K562 (cell line): ENCODE measurements at places on chromosomes 12 and 14. TPM values are rescaled to one million over a fixed set of nuclear protein-coding genes. Genes with fewer than 3 reads are reported as not detected.
A peak's percentile ranks its signal among the peaks of the same experiment; 100 is the strongest.

- no peak overlapping the region for H3K4me3 ChIP-seq
- no peaks in the 10 kb centered on the region for H3K36me3 ChIP-seq
- peaks cover 4% of the 10 kb centered on the region for H3K4me1 ChIP-seq
- H3K27me3 ChIP-seq = no peaks in the 10 kb centered on the region
- H3K27ac ChIP-seq = no peak overlapping the region
Measured at GRCh38 chr12:1544996-1545700, 49.2 kb downstream of the FBXL14 start.

GRCh38 chr12:64890873-64891468, 66.5 kb downstream of the TBC1D30 start:
- H3K36me3 ChIP-seq = no peaks in the 10 kb centered on the region
- no peaks in the 10 kb centered on the region for H3K4me1 ChIP-seq
- H3K27me3 ChIP-seq = no peaks in the 10 kb centered on the region
- DNase-seq = peak; percentile 57
- no peak overlapping the region for H3K27ac ChIP-seq

Gene CFAP54
- not detected in 2 replicates for polyA plus RNA-seq

DNA sequence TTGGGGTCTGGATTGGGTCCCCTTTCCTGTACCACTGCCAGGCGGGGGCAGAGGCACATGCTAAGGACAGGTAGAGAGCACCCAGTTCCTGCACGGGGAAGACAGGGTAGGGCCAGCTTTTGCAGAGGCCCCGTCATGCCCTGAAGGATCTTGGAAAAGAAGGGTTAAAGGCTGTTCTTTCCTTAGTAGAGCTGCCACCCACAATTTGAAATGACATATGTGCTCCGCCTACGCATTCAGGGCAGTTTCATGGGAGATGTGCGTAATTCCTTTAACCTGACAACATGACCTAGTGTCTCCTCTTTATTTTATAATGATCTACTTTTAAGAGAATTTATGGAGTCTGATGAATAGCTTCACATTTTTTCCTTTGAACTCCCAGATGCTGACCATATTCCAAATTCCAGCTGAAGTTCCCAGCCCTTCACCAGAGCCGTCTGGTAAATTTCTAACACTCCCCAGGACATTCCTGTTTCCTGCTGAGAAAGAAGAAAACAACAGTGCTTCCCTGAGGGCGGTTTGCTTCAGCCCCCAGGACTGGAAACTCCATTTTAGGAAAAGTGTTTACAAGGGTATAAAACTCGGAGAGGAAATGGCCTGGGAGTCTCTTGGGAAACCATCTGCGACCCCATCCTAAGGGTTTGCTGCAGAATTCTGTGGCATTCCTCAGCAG, 58.9 kb upstream of the PLEKHG3 start:
- no peaks in the 10 kb centered on the region for H3K27me3 ChIP-seq
- no peak overlapping the region for H3K4me3 ChIP-seq
- H3K4me1 ChIP-seq = no peaks in the 10 kb centered on the region
- H3K27ac ChIP-seq = no peak overlapping the region
- no peaks in the 10 kb centered on the region for H3K36me3 ChIP-seq

Gene LRFN5
- 0.07 TPM in 1 of 2 replicates, not detected in the other for polyA plus RNA-seq

Gene GLS2
- not detected in 2 replicates for polyA plus RNA-seq

Gene RFX4
- not detected in 2 replicates for polyA plus RNA-seq

Gene ABHD12B
- polyA plus RNA-seq = not detected in 2 replicates

Gene AVPR1A
- 0.01 TPM in 1 of 2 replicates, not detected in the other for polyA plus RNA-seq

Gene CHGA
- not detected in 2 replicates for polyA plus RNA-seq

- DNase-seq = no peak
- no peaks in the 10 kb centered on the region for H3K36me3 ChIP-seq
- H3K27ac ChIP-seq = no peak overlapping the region
- H3K27me3 ChIP-seq = no peaks in the 10 kb centered on the region
- no peaks in the 10 kb centered on the region for H3K4me1 ChIP-seq
Measured at GRCh38 chr14:83257466-83258439, 1724.1 kb upstream of the SEL1L start.

DNA sequence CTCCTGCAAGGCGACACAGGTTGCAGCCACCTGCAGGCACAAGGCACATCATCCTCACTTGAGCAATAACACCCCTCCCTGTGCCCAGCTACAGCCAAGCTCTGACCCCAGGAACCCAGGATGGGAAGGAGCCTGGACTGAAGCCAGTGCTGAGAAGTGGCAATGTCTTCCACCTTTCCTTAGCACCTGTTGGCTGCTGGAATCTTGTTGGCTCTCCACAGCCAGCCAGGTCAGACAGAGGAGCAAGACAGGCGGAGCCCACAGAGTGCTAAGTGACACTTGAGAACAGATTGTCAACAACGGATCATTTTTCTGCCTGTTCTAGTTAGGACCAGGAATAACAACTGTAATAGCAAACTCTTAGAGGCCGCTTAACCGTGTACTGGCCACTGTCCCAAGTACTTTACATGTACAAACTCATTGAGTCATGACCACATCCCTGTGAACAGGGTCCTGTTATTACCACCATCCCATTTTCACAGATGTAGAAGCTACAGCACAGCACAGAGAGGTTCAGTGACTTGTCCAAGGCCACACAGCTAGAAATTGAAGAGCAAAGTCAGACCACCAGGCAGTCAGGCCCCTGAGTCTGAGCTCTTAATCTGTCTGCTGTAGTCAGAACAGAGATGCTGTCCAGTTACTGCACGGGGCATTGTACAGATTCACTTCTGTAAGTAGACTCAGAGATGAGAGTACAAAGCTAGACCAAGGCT, 45.6 kb downstream of the RNFT2 start:
- H3K4me3 ChIP-seq = no peak overlapping the region
- H3K4me1 ChIP-seq = no peaks in the 10 kb centered on the region
- no peak overlapping the region for H3K27ac ChIP-seq
- peaks cover 4% of the 10 kb centered on the region; the same call in 1 of the 2 replicates for H3K27me3 ChIP-seq

DNA sequence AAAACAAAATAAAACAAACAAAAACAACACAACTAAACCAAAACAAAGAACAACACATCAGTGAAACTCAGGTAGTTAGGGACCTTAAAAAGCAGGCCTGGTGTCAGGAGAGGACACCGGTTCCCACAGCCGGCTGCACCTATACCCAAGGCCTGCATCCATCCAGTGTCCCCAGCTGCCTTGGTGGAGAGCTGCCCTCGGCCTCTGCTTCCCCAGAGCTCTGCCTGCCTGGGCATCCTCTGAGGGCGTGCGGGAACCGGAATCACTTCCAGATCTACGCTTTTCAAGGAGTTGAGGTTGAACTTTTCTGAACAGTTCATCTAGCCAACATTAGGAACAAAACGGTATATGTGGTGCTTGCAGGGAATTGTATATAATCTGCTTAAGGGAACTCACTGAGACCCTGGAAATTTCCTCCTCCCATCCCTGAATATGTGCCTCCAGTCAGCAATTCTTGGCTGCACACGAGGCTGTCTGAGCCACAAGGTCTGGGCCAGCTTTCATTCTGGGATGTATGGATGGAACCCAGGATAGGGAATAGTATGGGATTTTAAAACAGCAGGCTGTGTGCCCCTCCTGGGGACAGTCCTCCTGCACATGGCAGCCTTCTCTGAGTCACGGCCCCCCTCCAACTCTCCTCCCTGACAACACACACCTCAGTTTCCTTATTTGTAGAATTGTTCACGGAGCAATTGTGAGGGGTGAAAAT, 319.0 kb upstream of the RTL1 start:
- no peaks in the 10 kb centered on the region for H3K4me1 ChIP-seq
- H3K36me3 ChIP-seq = no peaks in the 10 kb centered on the region
- H3K27me3 ChIP-seq = no peaks in the 10 kb centered on the region
- no peak overlapping the region for H3K27ac ChIP-seq
- no peak for DNase-seq

Gene PRDM4
- 13.6 and 14.5 TPM in 2 replicates for polyA plus RNA-seq

GRCh38 chr12:46952880-46953483, 126.4 kb upstream of the PCED1B start:
- H3K4me1 ChIP-seq = no peaks in the 10 kb centered on the region
- no peak for DNase-seq
- H3K27ac ChIP-seq = no peak overlapping the region
- no peak overlapping the region for H3K4me3 ChIP-seq
- H3K36me3 ChIP-seq = no peaks in the 10 kb centered on the region

- no peak overlapping the region for H3K4me3 ChIP-seq
- H3K27ac ChIP-seq = no peak overlapping the region
- no peak for DNase-seq
- no peaks in the 10 kb centered on the region for H3K4me1 ChIP-seq
Measured at GRCh38 chr14:28361486-28361885, 405.1 kb upstream of the FOXG1 start.

DNA sequence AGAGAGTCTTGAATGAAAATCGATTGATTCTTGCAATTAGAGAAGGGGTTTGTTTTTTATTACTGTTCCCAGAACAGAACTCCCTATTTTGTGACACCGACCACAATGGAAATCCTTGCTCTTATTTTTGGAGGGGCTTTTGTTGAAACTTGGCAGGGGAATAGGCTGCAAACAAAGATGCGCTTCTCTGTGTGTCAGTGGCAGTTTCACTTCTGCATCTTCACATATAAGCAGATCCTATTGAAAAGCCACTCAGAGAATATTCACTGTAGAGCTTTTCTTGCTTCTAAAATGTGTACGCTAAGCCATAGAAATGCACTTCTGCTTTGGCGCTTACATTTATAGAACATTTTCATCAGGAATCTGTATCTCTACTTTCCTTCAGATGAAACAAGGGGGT, 1822.4 kb upstream of the SEL1L start:
- H3K4me3 ChIP-seq = no peak overlapping the region
- no peak for DNase-seq
- no peaks in the 10 kb centered on the region for H3K27me3 ChIP-seq

Gene GPR84
- polyA plus RNA-seq = not detected in 2 replicates

GRCh38 chr14:94499673-94500072, 9.6 kb downstream of the SERPINA12 start:
- DNase-seq = no peak
- no peak overlapping the region for H3K4me3 ChIP-seq
- no peaks in the 10 kb centered on the region for H3K4me1 ChIP-seq

Gene CCDC177
- not detected in 2 replicates for polyA plus RNA-seq

Gene EML5
- polyA plus RNA-seq = 0.27 and 0.34 TPM in 2 replicates
